Activated CD4-positive, alpha-beta T cell treated with anti-CD3 and anti-CD28 coated beads for 36 hours (primary cell): ENCODE measurements at places on chromosomes 16 and 17. TPM values are rescaled to one million over a fixed set of nuclear protein-coding genes. Genes with fewer than 3 reads are reported as not detected.

GRCh38 chr17:56929362-56929969 lies 15.6 kb upstream of the TRIM25 start:
- no peak for DNase-seq

DNA sequence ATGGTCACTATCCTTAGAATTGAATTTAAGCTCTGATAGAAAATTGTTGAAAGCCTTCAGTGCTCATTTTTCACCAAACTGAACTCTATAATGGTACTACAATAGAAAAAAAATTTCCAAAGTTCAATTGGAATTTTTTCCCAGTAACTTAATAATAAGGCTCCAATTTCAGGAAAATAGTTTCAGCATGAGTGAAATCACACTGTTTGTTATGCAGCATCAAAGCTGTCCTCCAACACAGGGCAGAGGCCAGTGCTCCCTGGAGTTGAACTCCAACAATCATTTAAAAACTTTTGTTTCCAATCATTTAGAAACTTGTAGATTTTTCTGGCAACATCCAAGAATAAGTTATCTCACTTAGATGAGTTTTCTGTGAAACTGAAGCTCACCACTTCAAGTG lies 103.1 kb upstream of the HSBP1 start:
- DNase-seq = no peak

DNA sequence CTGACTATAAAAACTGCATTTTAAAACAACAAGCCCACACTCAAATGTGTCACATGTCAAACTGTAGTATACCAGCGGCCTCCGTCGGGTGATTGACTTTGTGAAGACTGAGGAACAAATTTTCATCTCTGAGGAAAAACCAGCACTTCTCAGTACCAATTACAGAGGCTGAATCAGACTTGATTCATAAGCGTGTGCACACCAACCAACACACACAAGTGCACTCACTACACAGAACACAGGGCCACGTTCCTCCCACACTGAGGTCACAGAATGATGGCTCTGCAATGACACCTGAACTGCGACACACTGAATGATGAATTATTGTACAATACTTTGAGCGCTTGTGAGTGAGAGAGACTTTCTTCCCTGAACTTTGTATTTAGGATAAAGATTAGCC lies 29.6 kb downstream of the XPO6 start:
- peak; percentile 84 for DNase-seq

GRCh38 chr17:48123111-48123510 lies 15.5 kb downstream of the SNX11 start:
- DNase-seq = no peak

- no peak for DNase-seq
These were observed 72.0 kb downstream of the FTO start for GRCh38 chr16:53775821-53776431.

GRCh38 chr17:42053731-42054500 lies 3.5 kb upstream of the C17orf113 start:
- no peak for DNase-seq

DNA sequence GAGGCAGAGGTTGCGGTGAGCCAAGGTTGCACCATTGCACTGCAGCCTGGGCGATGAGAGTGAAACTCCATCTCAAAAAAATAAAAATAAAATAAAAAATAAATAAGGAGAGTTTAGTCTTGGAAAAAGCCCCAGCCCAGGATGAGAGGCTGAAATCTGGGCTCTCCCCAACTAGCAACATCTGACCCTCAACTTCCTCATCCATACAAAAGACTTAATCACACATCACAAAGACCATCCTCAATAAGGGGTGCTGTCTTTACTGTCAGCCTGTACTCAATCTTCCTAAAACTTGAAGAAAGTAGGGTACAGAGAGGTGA lies 11.4 kb upstream of the SLC4A1 start:
- no peak for DNase-seq

GRCh38 chr17:49996495-49997300 lies 1.7 kb upstream of the DLX3 start:
- DNase-seq = peak; percentile 80

DNA sequence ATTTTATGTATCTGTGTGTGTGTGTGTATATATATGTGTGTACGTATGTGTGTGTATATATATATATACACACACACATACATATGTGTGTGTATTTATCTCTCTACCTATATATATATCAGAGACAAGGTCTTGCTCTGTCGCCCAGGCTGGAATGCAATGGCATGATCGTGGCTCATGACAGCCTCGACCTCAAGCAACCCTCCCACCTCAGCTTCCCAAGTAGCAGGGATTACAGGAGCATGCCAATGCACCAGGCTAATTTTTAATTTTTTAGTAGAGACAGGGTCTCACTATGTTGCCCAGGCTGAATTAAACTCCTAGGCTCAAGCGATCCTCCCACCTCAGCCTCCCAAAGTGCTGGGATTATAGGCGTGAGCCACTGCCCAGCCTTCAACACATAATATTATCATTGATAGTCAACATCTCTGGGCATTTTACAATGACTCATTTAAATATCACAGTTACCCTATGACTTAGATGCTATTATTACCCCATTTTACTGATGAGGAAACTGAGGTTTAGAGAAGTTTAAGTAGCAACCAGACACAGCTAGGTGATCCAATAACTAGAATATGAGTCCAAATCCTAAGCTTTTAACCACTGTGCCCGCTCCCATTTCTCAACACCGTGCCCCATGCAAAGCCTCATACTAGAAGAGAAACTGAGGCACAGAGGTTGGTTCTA lies 24.3 kb downstream of the G6PC3 start:
- no peak for DNase-seq

- DNase-seq = no peak
These were observed 238.1 kb upstream of the CDH5 start for GRCh38 chr16:66128371-66128770.

ABCA9 gene
- not detected for total RNA-seq

DLX3 gene
- total RNA-seq = not detected

UNC45B gene
- not detected for total RNA-seq
